ENCODE measurements at places on chromosomes 2 and 18. TPM values are rescaled to one million over a fixed set of nuclear protein-coding genes. Genes with fewer than 3 reads are reported as not detected.

BMPR2 gene
- total RNA-seq, result 34.3 TPM

- DNase-seq, result no peak
Observed at GRCh38 chr2:141260911-141261310, 869.9 kb downstream of the LRP1B start.

DNA sequence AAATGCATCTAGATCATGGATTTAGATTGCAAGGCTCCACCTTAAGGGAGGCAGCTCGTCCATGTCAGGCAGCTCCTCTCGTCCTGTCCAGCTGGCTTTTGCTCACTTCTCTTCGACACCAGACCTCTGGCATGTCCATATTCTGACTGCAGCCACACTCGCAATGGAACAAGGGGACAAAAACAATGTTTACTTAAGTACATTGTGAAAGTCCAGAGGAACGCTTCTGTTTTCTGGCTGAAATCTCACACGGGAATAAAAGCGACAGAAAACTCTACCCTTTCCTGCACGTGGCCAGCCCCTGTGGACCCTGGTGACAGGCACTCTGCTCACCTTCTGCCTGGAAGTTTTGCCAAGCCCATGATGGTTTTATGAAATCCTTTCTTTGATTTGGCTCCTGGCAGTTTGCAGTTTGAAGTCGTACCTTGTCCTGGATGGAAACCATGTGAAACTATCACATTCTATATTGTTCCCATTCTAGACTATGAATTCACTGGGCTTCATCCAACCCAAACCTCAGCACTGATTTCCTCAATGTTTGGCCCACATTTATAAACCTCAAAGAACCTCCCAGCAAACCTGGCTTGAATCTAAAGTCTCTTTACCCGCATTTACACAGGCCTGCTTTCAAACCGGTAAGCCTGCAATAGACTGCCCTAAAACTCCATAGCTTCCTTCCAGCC lies 134.3 kb upstream of the PIEZO2 start:
- DNase-seq, result no peak

- no peak for DNase-seq
Observed at GRCh38 chr2:173033084-173033483, 42.6 kb upstream of the MAP3K20 start.

DNA sequence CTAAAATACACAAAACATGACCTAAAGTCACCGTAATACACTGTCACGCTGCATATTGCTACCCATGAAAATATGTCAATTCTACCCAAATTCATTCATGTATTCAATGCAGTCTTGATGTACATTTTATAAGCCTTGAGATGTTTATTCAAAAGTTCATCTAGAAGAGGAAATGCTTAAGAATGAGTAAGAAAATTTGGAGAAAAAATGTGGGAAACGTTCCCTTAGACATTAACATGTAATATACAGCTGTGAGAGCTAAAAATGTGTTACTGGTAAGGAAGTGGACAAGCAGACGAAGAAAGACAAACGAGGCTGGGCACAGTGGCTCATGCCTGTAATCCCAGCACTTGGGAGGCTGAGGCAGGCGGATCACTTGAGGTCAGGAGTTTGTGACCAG lies 37.3 kb downstream of the THAP4 start:
- DNase-seq, result no peak

Measured in pulmonary artery endothelial cell (primary cell).